ENCODE measurements at places on chromosomes 1 and 21.
A peak's percentile ranks its signal among the peaks of the same experiment; 100 is the strongest.

GRCh38 chr1:164589961-164590507, 31.1 kb downstream of the PBX1 start:
- no peak for DNase-seq

- peak; percentile 54 for DNase-seq
Observed at GRCh38 chr21:35203093-35203977, 154.2 kb upstream of the RUNX1 start.

DNA sequence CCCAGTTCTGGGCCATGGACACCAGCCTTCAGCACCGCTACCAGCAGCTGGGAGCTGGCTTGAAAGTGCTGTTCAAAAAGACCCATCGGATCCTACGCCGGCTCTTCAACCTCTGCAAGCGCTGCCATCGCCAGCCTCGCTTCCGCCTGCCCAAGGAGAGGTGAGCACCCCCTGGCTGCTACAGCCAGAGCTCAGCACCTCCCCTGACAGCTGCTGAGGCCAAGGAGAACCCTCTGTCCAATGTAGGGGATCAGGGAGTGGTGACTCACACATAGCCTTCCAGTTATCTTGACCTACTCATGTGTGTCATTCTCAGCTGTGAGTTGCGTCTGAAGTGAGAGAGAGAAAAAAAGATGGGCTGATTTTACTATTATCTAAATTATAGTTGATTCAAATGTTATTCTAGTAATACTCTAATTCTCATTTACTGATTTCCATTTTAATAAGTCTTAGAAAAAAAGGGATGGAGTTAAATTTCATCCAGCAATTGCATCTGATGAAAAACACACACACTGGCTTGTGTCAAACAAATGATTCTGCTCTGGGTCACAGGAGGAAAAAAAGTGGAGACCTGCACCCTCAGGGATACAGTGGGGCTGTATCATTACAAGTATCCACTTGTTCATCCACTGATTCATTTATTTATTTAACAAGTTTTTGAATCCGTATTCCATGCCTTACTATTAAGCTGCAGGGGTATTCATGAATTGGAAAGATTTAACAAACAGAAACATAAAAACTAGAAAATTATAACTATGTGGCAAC, 108.0 kb downstream of the BRINP2 start:
- peak; percentile 63 for DNase-seq

DNA sequence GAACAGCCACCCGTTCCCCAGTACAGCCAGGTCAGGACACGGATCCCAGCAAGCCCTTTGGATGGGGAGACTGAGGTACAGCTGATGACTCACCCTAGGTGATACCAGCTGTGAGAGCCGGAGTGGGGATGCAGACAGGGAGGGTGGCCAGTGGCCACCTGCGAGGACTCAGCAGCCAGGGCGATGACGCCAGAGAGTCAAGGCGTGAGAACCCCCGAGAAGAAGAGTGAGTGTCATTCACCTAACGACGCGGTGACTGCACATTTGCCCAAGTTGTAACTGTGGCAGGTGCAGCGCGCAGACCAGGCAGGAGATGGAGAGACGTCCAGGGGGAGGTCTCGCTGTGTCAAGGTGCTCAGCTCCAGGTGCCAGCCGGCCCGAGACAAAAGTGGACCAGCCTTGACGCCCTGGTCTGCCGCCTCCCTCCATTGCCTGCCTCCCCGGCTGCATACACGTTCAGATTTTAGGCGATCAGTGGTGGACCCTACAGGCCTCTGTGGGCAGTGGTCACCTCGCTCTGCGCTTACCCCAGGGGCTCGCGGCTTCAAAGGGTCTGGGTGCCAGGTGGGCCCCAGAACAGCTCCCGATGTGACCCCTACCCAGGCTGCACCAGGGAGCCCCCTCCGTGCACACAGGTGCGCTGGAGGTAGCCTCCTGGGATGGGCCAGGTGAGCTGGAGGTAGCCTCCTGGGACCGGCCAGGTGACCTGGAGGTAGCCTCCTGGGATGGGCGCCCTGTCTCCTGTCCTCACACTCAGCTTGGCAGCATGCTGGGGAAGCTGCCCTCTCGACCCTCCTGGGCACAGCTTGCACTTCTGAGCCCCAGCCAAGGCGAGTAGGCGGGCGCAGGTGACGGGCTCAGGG, 11.9 kb downstream of the LRRC3 start:
- no peak for DNase-seq

Data from MCF 10A (cell line).